ENCODE measurements at places on chromosomes 4 and X.

DNA sequence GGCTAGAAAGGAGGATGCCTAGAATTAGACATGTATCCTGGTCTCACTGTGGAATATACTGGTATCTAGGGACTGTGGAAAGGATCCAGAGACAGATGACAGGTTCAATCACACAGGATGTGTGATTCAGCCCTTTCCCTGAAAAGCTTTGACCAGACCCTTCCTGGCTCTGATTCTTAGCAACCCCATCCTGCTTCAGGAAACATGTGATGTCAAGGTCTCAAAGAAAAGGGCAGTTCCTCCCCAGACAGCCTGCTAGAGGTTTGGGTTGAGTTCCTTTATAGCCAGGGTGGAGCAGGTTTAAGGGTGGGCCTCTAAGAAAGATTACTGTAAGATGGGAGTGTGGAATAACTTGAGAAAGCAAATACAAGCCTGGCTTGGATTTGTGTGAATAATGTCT is 3.0 kb downstream of the BMP15 start:
- no peak for DNase-seq

DNA sequence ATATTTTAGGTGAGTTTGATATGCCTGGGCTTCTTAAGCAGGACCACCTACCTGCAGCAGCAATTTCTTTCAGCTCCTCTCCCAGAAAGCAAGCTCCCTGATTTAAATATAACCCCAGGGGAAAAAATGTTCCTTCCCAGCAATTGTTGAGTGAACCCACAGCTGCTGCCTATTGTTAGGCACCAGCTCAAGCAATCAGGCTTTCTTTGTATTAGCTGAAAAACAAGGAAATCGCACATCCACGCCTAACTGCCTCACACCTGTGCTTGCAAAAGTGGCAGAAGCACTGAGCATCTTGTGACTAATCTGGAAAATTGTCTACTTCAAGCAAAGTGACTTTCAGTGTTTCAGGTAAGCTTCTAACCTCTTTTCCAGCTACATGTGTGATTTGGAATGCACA is 432.2 kb downstream of the SMARCA1 start:
- no peak for DNase-seq

- DNase-seq, result no peak
Measured at GRCh38 chr4:182521011-182521410, 277.8 kb downstream of the TENM3 start.

GRCh38 chr4:148694702-148695101 is 252.5 kb upstream of the NR3C2 start:
- DNase-seq, result no peak

DNA sequence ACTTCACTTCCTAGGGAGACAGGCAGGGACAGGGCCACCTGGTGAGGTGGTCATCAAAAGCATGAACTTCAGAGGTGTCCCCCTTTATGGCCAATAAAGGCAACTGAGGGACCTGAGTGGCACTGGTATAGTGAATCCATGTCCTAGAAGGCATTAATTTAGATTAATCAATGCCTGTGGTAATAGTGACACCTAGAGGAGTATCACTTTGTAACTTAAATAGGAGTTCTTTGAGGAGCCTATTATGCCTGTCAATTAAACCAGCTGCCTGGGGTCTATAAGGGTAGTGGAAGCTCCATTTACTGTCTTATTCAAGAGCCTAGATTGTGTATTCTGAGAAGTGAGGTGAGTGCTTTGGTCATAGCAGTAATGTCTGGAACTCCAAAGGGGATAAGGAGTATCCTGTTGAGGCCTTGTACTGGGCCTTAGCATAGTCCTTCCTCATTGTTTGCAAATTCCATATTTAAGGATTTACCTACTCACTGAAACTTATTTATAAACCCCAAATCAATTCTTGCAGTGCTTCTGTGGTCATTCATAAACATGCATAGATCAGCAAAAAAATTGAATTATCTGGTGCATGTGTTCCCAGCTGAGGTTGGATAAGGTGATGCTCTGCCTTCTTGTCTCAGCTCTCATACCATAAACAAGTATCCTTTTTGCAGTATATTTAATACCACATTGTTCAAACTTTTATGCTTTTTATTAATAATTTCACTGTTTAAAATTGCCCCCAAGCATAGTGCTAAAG is 213.8 kb upstream of the RADX start:
- DNase-seq, result no peak

GRCh38 chrX:151771726-151772125 is 37.2 kb downstream of the CNGA2 start:
- DNase-seq, result no peak

Measured in activated CD8-positive, alpha-beta memory T cell treated with anti-CD3 and anti-CD28 coated beads, Interleukin-2, amount 50 U/mL, for 48 hours (primary cell).